ENCODE measurements at places on chromosomes 16 and 17.

- no peak for DNase-seq
These were observed 6.5 kb downstream of the MARF1 start for GRCh38 chr16:15636392-15636873.

- DNase-seq: peak; percentile 91
These were observed at the start of gene TSR1 for GRCh38 chr17:2336215-2336851. Gene TSR1, minus strand, starts transcription at chr17:2336457. Its CDS starts 30 bp downstream, at chr17:2336427.

GRCh38 chr17:44120851-44121605 is 2.4 kb downstream of the HDAC5 start:
- DNase-seq: no peak

GRCh38 chr16:75264457-75264998 is 13.1 kb upstream of the BCAR1 start:
- DNase-seq: no peak

GRCh38 chr16:24035127-24035842 is 199.5 kb downstream of the PRKCB start:
- no peak for DNase-seq

GRCh38 chr16:4314532-4315185 is 1.2 kb upstream of the GLIS2 start:
- DNase-seq: peak; percentile 57

DNA sequence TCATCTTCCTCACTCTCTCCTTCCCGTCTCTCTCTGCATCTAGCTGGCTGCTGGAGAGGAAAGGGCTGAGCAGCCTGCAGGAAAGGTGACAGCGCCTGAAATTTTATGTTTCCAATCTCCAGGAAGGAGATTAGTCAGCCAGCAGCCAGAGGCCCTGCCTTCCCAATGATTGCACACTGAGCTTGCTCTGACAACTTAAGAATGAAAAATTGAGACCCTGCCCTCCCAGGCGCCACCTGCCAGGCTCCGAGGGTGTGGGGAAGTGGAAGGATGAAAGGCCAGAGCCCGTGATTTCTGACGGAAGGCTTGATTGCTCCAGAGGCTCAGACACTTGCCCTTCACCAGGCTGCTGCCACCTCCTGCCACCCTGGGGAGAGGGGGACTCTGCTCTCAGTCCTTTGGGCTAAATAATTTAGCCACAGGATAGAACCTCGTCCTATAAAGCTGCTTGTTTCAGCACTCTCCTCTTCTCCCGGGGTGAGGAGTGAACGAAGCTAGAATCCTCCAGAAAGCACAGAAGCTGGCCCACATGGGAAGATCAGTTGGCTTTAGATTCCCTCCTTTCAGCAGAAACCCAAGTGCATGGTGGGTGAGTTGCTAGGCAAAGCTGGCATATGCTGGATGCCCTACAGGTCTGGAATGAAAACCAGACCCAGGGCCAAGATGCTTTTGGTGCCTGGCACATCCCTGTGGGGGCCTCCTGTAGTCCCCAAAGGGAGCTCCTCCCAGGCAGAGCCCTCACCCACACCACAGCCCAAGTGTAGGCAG is 33.5 kb downstream of the GRIN2C start:
- DNase-seq: no peak

DNA sequence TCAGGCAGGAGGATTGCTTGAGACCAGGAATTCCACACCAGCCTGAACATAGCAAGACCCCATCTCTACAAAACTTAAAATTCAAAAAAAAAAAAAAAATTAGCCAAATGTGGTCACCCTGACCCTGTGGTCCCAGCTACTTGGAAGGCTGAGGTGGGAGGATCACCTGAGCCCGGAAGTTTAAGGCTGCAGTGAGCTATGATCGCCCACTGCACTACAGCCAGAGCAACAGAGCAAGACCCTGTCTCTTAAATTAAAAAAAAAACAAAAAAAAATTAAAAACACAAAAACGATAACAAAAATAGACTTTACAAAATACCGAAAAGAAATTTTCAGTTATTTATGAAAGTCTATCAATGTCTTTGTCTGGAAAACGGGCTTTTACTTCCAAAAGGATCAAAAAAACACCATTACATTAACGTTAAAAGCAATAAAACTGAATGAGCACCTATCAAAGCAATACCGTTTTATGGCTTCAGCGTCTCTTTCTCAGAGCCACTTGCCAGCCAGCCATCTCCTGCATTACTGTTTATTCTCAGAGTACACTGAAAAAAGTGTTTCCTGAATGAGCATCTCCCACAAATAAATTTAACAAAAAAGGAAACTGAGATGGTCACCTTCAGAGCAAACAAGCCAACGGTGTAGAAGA is 6.1 kb downstream of the USP7 start:
- DNase-seq: no peak

- DNase-seq: no peak
These were observed 630 bp downstream of the MILR1 start for GRCh38 chr17:64449545-64449944.

- no peak for DNase-seq
These were observed at the start of gene LGALS3BP for GRCh38 chr17:78979780-78980623. Gene LGALS3BP, minus strand, starts transcription at chr17:78979923. Its CDS starts 2,732 bp downstream, at chr17:78977191.

DNA sequence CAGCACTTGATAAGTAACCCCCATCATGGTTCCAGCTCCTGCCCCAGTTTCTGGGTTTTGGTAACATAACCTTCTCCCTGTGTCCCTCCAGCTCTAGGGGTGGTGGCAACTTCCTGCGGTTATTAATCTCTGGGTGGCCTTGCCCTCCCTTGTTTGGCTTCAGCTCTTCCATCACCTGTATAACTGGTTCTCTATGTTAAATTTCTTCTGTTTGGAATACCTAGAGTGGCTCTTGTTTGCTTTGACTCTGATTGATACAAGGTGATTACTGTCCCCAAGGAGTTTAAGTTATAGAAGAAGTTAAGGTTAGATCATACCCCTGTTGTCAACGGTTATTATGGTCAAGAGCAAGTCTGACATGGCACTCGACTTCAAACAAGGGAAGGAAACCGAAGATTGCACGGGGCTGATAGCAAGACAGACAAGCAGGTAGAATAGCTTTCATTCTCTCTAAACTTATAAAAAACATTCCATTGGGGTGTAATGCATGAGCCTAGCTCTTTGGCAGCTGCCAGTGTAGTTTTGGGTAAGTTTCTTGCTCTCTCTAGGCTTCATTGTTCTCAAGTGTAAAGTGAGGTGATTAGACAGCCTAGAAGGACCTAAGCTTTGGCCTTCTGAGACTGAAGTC is 11.0 kb upstream of the CCR7 start:
- no peak for DNase-seq

- no peak for DNase-seq
These were observed 7.2 kb downstream of the SUPT4H1 start for GRCh38 chr17:58344791-58345157.

DNA sequence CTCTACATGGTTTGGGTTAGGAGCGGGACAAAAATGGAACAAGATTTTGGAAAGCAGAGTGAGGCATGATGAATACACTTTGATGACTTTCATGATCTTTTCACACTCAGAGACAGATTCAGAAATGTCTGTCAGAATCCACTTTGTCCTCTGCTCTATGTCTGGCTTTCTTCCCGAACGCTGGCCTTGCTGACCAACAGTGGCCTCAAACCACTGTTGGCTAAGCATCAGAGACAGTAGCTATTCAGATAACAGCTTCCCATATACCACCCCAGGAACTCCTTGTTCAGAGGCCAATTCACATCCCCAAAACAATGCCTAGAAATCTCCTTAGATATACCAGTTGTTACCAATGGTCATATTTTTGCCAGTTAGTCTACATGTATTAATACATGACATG is 40.9 kb downstream of the FBXL20 start:
- no peak for DNase-seq

DNA sequence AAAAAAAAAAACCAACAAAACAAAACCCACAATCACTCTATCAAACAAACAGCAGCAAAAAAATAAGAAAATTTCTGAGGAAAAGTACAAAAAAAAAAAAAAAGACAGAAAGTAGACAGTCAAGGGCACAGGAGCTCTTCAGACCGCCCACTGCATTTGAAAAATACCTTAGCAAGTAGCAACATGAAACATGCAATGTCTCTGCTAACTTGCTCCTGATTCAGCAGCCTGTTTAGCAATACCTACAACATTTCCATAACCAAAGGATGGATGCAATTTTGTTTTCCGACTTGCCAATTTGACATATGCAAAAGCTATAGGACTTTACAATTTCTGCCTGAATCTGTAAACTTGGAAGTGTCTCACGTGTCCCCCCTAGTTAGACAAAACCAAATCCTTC is 57.4 kb downstream of the SYNRG start:
- no peak for DNase-seq

DNA sequence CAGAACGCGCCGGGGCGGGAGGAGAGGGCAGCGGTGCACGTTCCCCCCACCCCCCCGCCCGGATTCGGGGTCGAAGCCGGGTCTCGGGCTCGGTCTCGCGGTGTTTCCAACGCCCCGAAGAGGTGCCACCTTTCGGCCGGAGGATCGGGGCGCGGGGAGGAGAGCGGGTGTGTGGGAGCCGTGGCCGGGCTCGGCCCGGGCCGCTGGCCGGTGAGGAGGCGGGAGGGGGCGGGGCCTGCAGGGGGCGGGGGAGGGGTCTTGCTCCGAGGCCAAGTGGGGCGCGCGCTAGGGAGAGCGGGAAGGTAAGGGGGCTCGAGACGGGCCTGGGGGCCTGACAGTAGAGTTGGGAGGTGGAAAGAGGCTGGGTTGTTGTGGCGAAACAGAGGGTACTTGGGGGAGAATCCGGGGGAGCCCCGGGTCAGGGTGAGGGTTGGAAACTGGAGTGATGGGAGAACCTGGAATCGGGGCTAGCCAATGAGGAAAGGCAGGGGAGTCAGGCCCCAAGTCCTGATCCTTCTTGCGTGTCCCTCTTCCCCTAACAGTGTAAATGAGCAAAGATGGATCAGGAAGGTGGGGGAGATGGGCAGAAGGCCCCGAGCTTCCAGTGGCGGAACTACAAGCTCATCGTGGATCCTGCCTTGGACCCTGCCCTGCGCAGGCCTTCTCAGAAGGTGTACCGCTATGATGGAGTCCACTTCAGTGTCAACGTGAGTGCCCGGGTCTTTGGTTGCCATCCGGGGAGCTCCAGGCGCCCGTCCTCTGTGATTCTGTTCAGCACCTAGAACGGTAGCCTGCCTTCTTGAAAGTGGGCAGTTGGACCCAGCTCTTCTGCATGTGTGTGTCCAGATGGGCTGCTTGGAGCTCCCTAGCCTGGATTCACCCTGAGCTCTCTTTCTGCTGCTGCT is 873 bp downstream of the SETD1A start:
- no peak for DNase-seq

GRCh38 chr17:37824534-37825485 is 80.0 kb upstream of the HNF1B start:
- DNase-seq: no peak

GRCh38 chr17:47883589-47884426 is 12.2 kb upstream of the SP2 start:
- peak; percentile 63 for DNase-seq

DNA sequence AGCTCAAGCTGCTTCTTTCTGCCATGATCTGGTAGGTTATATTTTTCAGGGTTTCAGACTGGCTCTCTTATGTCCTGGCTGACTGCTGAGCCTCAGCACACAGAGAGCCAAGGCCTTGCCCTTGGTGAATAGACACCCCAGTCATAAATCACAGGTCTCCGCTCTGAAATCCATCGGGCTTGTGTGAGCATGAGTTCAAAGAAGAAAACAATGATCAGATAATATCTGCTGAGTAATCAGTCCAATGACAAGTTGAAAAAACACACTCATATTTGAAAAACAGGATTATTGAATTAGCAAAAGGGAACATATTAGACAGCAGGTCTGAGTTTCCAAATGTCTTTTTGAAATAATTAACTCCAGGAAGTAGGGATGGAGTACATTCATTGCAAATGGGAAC is 51.1 kb upstream of the NDRG4 start:
- no peak for DNase-seq

DNA sequence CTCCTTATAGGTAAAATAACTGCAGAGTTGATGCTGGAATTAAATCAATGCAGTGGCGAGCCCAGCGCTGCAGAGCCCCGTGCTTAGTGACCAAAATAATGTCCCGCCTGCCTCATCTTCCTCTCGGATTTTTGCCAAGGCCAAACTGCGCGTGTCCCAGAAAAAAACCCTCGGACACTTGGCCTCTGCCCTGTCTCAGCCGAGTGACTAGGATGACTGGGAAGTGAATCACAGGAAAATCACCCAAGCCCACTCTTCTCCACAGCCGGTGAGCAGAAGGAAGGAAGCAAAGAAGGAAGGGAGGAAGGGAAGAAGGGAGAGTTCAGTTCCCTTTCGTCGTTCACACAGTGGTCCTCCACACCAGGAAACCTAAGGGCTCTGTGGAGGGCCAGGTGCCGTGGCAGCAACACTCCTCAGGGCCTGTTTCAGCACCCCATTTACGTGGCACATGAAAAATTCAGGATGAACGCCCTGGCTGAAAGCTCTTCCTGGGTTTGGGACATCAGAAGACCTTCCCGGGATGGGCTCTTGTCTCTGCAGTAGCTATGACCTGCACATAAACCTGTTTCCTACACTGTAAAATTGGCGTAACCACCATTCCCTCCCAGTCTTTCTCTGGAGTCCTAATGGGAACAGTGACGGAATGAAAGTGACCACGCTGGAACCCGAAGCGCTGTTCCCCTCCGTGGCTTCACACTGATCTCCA is 25.4 kb upstream of the HOXB13 start:
- no peak for DNase-seq

DNA sequence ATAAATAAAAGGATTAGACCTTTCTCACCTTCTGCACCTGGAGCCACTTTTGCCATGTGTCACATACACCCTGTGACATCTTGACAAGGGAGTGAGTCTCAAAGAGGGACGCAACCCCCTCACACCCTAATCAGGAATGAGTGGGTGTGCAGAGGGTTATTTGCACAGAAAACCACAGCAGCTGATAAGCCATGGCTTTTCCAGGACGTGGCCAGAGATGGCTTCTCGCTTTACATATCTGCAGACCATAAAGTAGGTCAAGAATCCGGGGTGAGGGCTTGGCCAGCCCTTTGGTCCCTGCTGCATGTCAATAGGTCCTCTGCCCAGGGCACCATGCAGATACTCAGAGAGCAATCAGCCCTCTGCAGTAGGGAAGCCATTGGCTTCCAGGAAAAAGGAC is 2.4 kb upstream of the CD300LF start:
- no peak for DNase-seq

DNA sequence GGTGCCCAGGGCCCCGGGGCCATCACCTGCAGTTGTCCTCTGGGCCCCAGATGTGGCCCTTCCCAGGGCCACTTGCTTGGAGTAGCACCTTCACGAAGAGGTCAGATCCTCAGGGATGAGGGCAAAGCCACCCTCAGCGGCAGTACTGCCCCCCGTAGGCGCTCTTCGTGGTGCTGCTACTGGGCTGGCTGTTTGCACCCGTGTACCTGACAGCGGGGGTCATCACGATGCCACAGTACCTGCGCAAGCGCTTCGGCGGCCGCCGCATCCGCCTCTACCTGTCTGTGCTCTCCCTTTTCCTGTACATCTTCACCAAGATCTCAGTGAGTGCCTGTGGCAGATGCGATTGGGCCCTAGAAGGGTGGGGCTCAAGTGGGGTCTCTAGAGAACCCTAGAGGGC is 2.6 kb downstream of the SLC5A2 start:
- DNase-seq: no peak

GRCh38 chr17:18158022-18158600 is 25.5 kb upstream of the ALKBH5 start:
- DNase-seq: peak; percentile 84
